Activated naive CD4-positive, alpha-beta T cell treated with anti-CD3 and anti-CD28 coated beads, Interleukin-2, amount 50 U/mL, for 16 hours (primary cell): ENCODE measurements at places on chromosomes 1 and 21.

DNA sequence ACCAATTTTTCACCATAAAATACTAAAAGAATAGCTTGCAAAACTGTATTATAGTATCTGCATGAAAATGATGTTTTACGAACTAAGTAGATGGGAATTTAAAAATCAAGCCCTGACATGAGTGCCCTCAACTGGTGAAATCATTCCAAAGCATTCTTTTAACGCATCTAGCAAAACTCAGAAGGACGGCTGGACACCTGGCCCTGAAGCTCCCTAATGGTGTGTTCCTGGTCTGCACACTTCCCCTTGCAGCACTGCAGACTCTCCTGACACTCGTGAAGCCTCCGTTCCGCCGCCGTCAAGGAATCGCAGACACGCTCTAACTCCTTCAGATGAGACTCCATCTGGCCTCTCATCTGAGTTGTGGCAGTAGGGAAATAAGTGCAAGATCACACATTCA, 39.9 kb downstream of the ODF2L start:
- no peak for DNase-seq

GRCh38 chr1:215765833-215766232, 198.7 kb downstream of the KCTD3 start:
- no peak for DNase-seq

GRCh38 chr21:44983421-44984206, 43.8 kb downstream of the SLX9 start:
- DNase-seq, result no peak

GRCh38 chr1:25885602-25886001, 10.1 kb upstream of the PAQR7 start:
- no peak for DNase-seq

GRCh38 chr1:9844106-9844505, 20.3 kb upstream of the CLSTN1 start:
- no peak for DNase-seq

DNA sequence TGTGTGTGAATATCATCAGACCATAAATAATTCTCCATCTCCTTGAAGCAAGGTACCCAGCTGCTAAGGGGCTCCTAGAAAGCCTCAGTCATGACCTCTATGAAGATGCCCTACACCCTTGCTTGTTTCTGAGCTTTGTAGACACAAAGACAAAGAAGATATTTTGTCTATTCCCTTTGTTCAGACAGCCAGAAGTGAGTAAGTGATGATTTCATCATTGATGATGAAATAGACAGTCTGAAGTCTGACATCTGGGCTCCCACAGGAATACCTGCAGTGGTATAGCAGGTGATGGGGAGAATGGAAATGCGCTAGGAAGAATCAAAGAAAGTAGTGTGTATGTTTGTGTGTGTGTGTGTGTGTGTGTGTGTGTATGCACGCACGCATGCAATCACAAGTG, 82.2 kb upstream of the DPT start:
- DNase-seq, result no peak
